CD8-positive, alpha-beta T cell (primary cell): ENCODE measurements at places on chromosomes 5 and 9.

- no peak for DNase-seq
These were observed 378.9 kb downstream of the ELAVL2 start for GRCh38 chr9:23447166-23447565.

- DNase-seq: no peak
These were observed 118.6 kb upstream of the MAST4 start for GRCh38 chr5:66477596-66477995.

DNA sequence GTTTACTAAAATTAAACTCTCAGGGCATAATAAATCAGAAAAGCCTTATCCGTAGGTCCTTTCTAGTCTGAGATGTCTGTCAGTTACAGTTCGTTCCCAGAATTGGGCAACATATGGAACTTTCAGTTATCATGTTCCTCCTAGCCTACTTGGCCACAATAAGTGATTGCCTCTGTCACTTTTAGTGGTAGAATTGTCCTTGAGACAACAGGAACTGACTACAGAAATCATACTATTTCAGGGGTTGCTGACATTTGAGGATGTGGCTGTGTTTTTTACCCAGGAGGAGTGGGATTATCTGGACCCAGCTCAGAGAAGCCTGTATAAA is 956 bp downstream of the ZNF189 start:
- no peak for DNase-seq

DNA sequence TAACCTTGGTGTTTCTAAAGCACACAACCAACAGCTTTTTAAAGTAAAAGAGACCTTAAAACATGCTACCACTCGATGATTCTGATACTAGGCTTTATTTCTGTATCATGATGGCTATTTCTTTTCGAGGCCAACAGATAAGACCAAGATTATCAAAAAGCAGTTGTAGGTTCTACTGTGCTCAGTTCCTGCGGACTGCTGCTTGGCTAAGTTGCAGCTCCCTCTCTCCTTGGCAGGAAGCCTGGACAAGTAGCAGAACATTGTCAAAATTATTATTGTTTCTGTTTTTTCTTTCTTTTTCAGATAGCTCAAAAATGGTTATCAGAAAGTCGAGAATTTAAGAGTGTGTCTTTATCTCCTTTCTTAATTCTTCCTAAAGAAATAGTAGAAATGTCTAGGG is 607.6 kb downstream of the PTPRD start:
- DNase-seq: no peak

DNA sequence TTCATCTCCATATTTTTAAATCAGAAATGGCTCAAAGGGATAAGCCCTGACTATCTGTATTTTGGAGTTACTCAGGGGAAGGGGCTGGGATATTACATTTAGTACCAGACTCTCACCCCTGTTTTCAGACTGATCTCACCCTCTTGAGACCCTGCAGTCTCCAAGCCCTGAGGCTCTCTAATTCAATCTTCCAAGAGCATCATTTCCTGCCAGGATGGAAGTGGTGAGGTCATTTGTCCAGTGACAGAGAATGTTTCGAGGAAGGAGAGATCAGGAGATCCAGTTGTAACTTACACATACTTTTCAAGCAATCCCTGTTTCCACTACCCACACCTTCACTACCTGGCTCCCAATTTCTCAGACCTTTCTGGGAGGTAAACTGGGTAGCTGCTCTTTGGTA is 295.5 kb upstream of the EFNA5 start:
- DNase-seq: no peak

- no peak for DNase-seq
These were observed 14.2 kb upstream of the TTLL11 start for GRCh38 chr9:122107291-122107805.

- DNase-seq: peak; percentile 9
These were observed 744 bp downstream of the TARS1 start for GRCh38 chr5:33441241-33442177.

DNA sequence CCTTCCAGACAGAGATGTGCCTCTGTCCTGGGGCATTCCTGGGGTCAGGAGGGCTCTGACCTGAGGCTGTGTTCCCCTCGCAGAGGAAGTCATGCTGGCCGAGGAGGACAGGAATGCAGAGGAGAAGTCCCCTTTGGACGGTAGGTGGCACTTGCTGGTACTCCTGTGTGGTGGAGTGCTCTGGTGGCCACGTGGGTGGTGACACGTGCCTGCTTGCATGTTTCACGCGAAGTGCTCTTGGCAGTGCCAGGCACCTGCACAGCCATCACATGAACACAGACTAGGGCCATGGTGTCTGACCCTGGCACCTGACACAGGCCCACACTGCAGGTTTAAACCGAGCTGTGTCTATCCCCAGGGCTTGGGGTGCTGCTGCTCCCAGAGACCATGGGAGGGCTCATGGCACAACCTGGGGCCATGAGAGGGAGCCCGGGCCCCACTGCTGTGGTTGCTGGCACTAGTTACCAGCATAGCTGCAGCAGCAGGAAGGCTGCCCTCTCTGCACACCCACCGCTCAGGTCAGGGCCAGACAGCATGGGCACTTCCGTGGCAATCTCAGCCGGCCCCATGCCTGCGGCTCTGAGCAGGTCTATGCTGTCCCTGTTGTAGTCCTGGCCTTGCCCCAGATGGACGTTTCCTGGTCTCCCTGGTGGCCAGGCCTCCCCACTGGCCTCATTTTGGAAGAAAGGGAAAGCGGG is 79.3 kb downstream of the CACNA1B start:
- no peak for DNase-seq

DNA sequence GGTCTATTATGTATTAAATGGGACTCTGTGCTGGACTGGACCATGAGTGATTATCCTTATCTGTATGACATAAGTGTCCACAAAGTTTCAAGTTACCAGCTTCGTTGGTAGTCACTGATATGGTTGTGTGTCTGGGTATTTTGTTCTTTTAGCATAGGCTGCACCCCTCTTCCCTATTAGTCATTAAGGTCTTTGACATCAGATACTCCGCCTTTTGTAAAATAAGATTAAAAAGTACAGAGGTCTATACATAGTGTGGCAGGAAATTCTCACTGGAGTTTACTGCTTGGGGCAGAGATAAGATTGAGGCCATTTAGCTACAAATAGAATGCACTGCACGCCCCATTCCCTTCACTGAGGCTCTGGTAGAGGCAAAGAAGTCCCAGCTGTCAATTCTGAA is 99.4 kb downstream of the TMEM215 start:
- no peak for DNase-seq

GRCh38 chr5:134127376-134127861 is 12.9 kb downstream of the TCF7 start:
- DNase-seq: no peak

DNA sequence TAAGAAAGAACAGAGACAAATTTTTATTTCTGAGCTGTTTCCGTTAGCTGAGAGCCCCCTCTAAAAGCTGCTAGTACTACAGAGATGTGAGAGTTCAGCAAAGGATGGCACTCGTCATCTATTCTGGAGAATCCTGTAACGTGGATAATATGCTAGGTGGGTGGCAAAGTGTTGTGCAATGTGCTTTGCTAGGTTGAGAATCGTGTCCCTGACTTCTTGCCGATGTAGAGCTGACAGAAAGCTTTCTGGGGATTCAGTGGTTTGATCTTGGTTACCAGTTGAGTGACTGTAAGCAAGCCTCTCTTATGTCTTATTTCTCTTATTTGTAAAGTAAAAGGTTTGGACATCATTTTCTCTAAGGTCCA is 298.3 kb upstream of the ACTBL2 start:
- no peak for DNase-seq

- DNase-seq: no peak
These were observed 6.0 kb downstream of the SLC46A2 start for GRCh38 chr9:112884721-112885120.

- DNase-seq: no peak
These were observed 80.9 kb downstream of the PPP2R2B start for GRCh38 chr5:146797658-146798057.

GRCh38 chr9:96150324-96151227 is 151.4 kb downstream of the HSD17B3 start:
- peak; percentile 26 for DNase-seq

DNA sequence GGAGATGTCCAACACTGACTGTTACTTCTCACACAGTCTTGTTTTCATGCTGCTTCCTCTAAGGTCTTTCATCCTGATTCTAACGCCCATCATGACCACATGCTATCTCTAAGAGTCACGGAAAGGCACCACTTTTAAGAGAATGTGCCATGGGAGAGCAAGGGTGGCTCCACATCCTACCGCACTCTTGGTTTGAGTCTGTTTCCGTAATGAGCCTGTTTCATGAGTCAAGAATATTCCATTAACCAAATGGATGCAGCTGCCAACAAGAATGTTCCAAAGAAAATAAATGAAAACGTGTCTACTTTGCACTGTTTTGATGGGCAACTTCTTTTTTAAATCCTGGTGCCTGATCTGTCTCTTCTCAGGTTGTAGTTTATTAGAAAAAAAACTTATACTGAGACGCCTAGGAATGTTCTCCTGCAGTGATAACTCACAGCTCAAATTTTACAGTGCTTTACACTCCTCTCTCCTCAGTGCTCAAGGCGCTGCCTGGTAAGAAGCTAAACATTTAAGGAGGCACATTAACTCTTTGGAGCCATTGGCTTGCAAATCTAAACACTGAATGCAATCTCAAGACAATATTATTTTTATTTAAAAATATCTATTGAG is 124.3 kb downstream of the FGF1 start:
- DNase-seq: no peak

GRCh38 chr5:157562111-157562581 is 13.4 kb downstream of the ADAM19 start:
- no peak for DNase-seq

- DNase-seq: no peak
These were observed 134.8 kb upstream of the PPP1R2B start for GRCh38 chr5:156715287-156715686.
